LHCN-M2 (cell line): ENCODE measurements at places on chromosomes 7 and 10. TPM values are rescaled to one million over a fixed set of nuclear protein-coding genes. Genes with fewer than 3 reads are reported as not detected.

The PSD gene
- total RNA-seq, result 0.46 TPM in 1 of 2 replicates, not detected in the other

GRCh38 chr10:123870260-123870659 is 21.3 kb downstream of the CPXM2 start:
- DNase-seq, result no peak

DNA sequence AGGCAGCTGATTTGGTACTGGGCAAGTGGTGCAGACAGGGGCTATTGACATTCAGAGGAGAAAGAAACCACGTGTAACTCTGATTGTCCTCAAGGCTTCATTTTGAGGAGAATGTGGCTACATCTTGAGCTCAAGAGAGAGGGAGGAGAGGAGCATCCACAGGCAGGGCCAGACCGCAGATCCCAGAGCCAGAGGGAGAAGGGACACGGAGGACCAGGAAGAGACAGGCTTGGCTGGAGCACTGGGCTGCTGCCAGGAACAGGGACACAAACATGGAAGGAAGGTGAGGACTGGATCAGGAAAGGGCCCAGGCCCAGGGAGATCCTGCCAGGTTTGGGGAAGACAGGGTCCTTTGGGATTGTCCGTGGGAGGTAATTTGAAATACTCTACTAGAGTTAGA is 158.3 kb downstream of the GPAM start:
- no peak for DNase-seq

- DNase-seq, result no peak
Observed at GRCh38 chr7:128271942-128272481, 30.9 kb downstream of the LEP start.

- peak; percentile 49 for DNase-seq
Observed at GRCh38 chr10:16989826-16990293, 139.8 kb downstream of the CUBN start.
